ENCODE measurements at places on chromosomes 2 and 18. TPM values are rescaled to one million over a fixed set of nuclear protein-coding genes. Genes with fewer than 3 reads are reported as not detected.

DNA sequence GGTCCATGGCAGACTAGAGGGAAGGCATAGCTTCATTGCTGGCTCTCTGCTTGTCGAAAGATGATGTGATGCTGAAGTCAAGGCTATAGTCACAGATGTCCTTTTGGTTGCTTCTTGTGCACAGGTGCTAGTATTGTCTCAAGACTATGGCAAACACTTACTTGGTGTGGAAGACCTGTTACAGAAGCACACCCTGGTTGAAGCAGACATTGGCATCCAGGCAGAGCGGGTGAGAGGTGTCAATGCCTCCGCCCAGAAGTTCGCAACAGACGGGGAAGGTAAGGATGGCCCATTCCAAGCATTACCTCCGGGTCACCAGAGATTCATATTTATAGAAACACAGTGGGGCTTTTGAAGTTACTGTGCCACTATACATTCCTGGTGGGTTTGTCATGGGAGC is 95.5 kb upstream of the EML6 start:
- no peak for DNase-seq
- H3K27ac ChIP-seq, result no peak overlapping the region
- peaks cover 95% of the 10 kb centered on the region for H3K36me3 ChIP-seq
- H3K4me3 ChIP-seq, result no peak overlapping the region
- peaks cover 12% of the 10 kb centered on the region for H3K4me1 ChIP-seq
- no peaks in the 10 kb centered on the region for H3K27me3 ChIP-seq

DNA sequence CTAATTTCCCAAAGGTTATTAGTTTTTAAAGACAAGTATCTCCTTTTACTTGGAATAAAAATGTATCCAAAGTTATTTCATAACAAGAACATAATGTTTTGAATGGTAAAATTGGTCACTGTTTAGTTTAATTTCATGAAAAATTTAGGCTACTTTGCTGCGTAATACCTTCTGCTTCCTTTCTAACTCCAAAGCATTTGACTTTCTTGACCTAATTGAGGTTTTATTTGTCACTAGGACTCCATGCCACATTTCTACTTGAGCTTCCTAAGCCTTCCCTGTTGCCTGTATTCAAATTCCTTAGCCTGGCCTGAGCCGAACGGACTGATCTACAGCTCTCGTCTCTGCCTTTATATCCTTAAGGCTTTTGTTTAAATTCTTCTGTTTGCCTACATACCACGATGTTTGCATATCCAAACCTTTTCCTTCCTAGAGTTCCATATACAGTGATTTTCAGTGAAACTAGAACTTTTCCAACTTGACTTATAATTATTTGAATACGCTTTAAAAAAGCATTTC is 25.1 kb downstream of the ARMC9 start:
- DNase-seq, result no peak
- no peaks in the 10 kb centered on the region for H3K4me1 ChIP-seq
- no peak overlapping the region for H3K4me3 ChIP-seq
- H3K27me3 ChIP-seq, result no peaks in the 10 kb centered on the region

Gene UGT1A4
- total RNA-seq, result not detected

DNA sequence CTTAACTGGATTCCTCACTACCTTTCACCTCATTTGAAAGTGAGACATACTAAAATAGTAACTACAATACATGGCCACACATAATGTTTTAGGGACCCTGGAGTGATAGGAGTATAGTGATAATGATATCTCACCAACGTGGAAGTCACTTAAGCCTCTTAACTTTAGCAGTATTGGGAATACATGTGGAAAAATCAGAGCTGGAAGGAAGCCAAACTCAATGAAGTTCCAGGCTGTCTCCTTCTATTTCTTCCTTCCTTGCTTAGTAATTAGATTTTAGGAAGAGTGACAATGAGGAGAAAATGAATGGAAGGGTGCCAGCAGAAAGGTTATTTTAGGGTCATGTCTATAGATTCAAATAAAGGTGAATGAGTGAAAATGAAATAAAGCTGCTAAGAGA is 387.3 kb downstream of the PLCL1 start:
- H3K4me1 ChIP-seq, result no peaks in the 10 kb centered on the region
- no peaks in the 10 kb centered on the region for H3K36me3 ChIP-seq
- no peak overlapping the region for H3K27ac ChIP-seq
- no peaks in the 10 kb centered on the region for H3K27me3 ChIP-seq
- peak; percentile 56 for DNase-seq

- DNase-seq, result no peak
- H3K36me3 ChIP-seq, result no peaks in the 10 kb centered on the region
- no peaks in the 10 kb centered on the region for H3K4me1 ChIP-seq
- H3K27ac ChIP-seq, result no peak overlapping the region
- no peak overlapping the region for H3K4me3 ChIP-seq
Measured at GRCh38 chr18:65073060-65073550, 677.7 kb upstream of the CDH7 start.

Gene AKAIN1
- 0.18 TPM for total RNA-seq

Gene CARF
- total RNA-seq, result 11.1 TPM

Data from muscle of leg (tissue), 16 donors.